8988T (cell line): ENCODE measurements at places on chromosomes 1 and 21.

GRCh38 chr1:97792655-97793054 is 128.2 kb downstream of the DPYD start:
- no peak for DNase-seq

- DNase-seq = no peak
Observed at GRCh38 chr1:24769656-24770651, 24.7 kb downstream of the CLIC4 start.

DNA sequence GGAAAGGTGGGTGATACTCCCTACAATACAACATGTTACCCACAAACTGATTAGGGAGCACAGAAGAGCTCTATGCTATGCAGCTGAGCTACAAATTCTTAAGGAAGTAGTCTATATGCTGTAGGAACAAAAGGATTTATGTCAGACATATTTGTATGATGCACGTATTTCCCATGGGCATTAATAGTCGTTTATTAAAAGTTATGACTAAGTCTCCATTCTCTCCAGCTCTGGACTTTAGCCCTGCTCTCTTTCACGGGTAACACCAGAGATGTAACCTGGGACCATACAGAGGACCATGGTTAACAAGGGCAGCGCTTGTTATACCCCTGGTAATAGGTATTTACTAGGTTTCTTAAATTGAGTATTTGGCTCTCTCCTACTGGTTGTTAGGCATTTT is 168.2 kb upstream of the C1orf105 start:
- DNase-seq = no peak

- DNase-seq = no peak
Observed at GRCh38 chr1:183404476-183404875, 13.7 kb downstream of the NMNAT2 start.

GRCh38 chr1:107213225-107213624 is 72.4 kb downstream of the NTNG1 start:
- no peak for DNase-seq

DNA sequence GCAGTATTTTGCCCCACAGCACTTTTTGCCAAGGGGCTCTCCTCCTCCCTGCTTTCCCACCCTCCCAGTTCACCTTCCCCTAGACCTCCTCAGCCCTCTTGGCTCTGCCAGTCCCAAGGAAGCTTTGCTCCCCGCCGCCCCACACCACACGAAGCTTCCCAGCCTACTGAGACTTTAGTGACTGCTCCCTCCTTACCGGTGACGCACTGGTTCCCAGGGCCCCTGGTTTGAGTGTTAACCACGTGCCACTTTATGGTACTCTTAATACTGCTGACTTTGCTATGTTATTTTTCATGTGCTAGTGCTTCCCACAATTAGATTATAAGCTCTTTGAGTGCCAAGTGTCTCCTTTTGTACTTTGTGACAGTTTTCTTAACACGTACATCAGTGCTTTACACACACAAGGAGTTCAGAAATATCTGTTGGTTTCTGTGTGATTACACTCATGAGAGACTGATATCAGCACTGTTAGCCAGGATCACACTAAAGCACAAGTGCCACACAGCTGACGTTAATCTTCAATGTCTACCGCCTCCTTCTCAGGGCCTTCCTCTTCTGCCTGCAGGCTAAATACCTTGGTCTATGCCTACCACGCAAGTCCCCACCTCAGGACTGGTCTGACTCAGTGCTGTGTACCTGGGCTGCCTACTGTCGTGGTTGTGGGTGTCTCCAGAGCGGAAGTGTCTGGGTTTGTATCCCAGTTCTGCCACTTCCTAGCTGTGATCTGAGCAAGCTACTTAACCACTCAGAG is 61.0 kb downstream of the DNTTIP2 start:
- DNase-seq = no peak
